ENCODE measurements at places on chromosomes 2 and 18.

DNA sequence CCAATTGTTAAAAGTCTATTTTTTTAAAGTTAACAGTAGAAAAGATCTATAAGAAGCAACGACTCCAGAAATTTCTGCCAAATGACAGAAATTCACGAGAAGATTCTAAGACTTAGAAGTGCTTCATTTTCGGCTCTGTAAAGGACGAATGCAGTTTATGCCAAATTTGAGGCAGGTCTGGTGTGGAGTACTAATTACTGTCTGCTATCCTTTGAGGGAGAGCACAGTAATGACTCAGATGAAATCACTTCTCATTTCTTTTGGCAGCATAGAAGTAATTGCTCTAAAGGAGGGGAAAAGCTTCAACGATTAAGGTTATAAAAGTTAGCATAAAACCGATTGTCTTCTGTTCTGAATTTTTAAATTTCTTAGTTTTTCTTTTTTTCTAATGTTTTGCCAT is 11.4 kb downstream of the G6PC2 start:
- DNase-seq = no peak

- no peak for DNase-seq
These were observed 19.1 kb upstream of the INO80D start for GRCh38 chr2:206105038-206105437.

- DNase-seq = peak; percentile 88
These were observed 163.6 kb upstream of the VRK2 start for GRCh38 chr2:57882895-57883515.

DNA sequence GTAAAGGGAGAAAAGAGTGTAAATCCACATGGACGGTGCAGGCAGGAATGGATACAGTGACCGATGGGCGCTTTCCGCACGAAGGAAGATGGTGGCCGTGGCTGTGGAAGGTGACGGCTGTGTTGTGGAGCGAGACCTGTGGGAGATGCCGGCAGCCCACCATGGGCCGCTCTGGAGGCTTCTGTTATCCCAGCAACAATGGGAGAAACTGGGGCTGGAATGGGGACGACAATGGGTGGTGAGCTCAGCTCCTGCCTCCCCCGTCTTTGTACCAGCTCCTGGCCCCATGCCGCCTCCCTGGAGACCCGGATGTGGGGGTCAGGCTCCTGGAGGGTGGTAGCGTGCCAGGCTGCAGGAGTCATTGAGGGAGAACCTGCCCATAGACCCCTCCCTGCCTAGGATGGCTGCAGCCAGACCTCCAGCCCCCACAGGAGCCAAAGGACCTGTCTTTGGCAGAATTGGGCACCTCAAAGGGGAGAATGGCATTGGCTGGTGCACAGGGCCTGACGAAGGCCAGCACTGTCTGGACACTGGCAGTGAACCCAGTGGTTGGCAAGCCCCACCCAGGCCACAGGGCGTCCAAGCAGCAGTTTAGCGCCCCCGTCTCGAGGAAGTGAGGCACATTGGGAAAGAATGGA is 72.6 kb downstream of the SLC66A2 start:
- DNase-seq = no peak

GRCh38 chr2:164495491-164496223 is 125.6 kb downstream of the GRB14 start:
- no peak for DNase-seq

GRCh38 chr2:24816404-24816803 is 23.2 kb downstream of the CENPO start:
- DNase-seq = no peak

DNA sequence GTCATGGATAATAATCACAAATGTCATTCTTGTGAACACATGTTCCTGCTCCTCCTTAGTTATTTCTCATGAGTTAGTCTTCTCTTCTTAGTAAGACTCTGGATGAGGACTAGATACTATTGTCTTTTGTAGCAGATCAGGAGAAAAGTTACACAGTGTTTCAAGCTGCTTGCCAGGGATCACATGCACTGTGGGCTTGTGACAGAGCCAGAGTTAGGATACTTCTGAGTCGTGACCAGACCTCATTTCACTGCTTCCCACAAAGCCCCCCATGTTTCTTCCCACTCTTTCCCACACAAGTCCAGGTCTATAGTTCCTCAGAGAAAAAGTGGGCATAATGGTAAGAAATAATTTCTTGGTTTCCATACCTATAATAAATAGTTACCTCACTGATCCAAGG is 80.2 kb upstream of the LRATD1 start:
- no peak for DNase-seq

GRCh38 chr2:309148-309953 is 21.5 kb upstream of the ALKAL2 start:
- no peak for DNase-seq

DNA sequence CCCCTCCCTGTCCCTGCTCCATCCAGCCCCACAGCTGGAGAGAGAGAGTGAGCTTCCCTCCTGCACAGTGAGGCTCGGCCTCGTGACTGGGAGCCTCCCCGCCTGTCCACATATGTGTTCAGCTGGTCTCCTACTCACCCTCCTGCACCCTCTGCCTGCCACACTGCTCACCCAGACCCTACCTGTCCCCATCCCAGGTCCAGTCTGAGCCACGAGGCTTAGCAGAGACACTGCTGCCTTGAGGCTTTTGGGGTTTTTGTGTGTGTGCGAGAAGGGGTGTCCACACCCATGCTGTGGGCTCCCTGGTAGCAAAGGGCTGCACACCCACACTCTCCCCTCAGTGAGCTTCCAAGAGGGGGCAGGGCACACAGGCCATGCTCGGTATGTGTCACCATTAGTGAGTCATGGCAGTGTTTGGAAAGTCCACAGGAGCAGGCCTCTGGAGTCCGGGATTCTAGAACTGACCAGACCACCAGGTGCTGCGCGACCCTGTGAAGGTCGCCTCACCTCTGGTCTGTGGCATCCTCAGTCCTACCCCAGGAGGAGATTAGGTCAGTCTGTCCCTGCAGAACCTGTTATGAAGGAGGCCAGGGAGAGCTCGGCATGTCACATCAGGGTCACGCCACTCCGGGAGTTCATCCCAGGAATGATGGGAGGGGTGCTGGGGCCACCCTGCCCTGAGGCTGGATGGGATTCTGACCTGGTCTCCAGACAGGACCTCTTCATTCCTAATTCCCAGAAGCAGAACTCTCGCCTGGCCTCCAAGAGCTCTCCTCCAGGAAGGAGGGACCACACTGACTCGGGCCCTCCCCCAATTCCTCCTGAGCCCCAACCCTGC is 39.9 kb upstream of the SMAD7 start:
- DNase-seq = no peak

GRCh38 chr2:47778698-47779425 is 4.1 kb upstream of the MSH6 start:
- DNase-seq = no peak

GRCh38 chr2:131033786-131034121 is 59.5 kb downstream of the FAM168B start:
- DNase-seq = no peak

DNA sequence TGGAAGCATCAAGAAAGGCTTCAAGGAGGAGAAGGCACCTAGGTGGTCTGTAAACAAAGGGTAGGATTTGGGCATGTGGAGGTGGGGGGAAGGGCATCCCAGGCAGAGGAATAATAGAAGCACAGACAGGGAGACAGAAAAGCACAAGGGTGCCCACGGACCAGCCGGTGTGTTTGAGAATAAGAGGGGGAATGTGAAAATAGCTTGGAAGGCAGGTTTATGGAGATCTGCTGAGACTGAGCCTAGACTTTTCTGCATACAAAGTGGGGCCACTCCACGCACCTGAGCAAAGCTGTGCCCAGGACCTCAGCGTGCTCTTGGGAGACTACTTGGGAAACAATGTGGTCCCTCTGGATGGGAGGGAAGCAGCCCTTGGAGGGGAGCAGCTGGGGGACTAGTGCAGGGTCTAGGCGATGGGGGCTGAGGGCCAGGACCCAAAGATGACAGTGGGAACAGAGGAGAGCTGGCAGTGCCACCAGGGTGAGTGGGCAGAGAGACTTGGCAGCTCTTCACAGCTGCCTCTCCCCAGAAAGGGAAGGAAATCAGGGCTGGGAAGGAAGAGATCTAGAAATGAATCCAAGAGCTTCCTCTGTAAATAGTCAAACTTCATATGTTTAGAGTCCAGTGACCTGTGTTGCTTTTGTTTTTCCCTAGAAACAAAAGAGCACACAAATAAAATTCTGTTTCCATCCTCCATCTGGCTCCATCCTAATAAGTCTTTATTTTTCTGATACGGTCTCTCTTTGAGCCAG is 110.7 kb upstream of the SMAD7 start:
- DNase-seq = no peak

- DNase-seq = no peak
These were observed 62.9 kb downstream of the COBLL1 start for GRCh38 chr2:164778723-164779122.

GRCh38 chr2:109143214-109144187 is 14.5 kb downstream of the SH3RF3 start:
- DNase-seq = no peak

DNA sequence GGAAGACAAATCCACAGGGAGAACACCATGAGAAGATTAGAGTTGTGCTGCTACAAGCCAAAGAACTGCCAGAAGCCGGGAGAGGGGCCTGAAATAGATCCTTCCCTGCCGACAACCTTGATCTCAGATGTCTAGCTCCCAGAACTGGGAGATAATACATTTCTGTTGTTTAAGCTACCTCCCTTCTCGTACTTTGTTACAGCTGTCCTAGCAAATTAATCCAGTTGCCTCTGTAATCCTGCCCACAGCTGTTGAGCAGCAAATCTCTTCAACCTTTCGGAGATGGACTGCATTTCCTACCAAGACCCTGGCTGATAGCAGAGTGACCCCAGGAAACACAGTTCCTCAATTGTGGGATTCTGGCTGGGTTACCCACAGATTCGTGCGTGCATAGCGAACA is 2.6 kb upstream of the TBC1D8 start:
- DNase-seq = no peak

- no peak for DNase-seq
These were observed 41.9 kb downstream of the MAIP1 start for GRCh38 chr2:199997296-199997695.

DNA sequence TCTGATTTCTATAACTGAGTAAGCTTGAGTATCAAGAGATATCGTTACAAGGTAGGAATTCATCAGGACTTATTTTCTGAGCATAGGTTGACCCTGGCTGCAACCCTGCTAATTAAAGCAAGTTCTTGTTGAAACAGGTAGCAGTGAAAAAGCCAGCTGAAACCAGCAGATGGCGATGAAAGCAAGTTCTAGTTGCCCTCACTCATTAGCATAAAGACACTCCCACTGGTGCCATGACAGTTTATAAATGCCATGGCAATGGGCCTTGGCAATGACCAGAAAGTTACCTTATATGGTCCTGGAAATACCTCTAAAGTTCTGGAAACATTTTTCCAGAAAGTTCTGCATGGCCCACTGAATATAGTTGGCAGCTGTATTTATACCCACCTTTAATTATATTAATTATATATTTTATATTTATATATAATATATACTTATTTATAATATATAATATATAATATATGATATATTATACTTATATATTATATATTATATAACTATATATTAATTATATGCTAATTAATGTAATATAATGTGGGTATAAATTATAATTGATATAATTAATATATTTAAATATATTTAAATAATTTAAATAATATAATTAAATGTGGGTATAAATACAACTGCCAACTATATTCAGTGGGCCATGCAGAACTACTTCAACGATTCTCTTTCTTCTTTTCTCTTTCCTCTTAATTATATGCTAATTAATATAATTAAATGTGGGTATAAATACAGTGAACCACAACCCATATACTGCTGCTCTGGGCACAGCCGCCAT is 188.0 kb downstream of the CDH7 start:
- DNase-seq = peak; percentile 6

- no peak for DNase-seq
These were observed 81.0 kb downstream of the R3HDM1 start for GRCh38 chr2:135612319-135612718.

DNA sequence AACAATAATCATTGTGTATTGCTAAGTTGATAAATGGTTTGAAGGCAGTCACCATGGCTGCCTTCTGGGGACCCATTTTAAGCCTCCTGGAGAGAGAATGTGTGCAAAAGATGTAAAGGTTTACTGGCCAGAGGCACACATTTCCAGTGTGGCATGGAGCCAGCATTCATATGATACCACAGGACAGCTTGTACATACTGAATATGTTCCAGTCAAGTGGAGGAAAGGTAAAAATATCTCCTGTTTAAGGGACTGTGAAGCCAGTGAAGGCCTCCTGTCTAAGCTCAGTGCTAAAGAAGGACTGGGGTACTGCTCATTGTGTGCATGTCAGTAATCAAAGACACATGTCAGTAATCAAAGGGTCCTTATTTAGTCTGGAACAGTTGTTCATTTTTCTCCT is 119.2 kb downstream of the BABAM2 start:
- no peak for DNase-seq

GRCh38 chr2:62472312-62472711 is 33.7 kb downstream of the TMEM17 start:
- no peak for DNase-seq

GRCh38 chr18:76657911-76658470 is 162.9 kb upstream of the ZNF516 start:
- DNase-seq = no peak

DNA sequence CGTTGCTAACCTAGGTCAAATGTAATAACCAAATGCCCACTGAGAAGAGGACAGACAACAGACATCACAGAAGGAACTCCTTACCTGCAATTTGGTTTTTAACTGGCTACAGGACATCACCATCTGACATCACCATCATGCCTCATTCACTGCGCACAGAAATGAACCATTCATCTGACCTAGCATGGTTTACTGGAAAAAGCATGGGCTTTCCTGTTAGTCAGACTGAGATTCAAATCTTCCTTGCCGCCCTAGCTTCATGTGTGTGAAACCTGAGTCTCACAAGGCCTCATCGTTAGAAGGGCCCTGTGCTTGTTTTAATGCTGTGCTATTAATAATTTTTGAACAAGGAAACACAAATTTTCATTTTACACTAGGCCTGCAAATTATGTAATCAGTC is 1.1 kb upstream of the HIBCH start:
- no peak for DNase-seq

GRCh38 chr2:105866216-105867185 is 121.8 kb downstream of the NCK2 start:
- DNase-seq = no peak

All from NCI-H2029 treated with DMSO at 0.1 percent for 48 hours (cell line).